ENCODE measurements at places on chromosomes 13 and 19.

- DNase-seq = no peak
Measured at GRCh38 chr13:69551193-69551592, 556.4 kb upstream of the ATXN8OS start.

- DNase-seq = no peak
Measured at GRCh38 chr19:30710721-30711120, 338.5 kb downstream of the ZNF536 start.

GRCh38 chr19:3712663-3713611 is 4.8 kb downstream of the TJP3 start:
- no peak for DNase-seq

DNA sequence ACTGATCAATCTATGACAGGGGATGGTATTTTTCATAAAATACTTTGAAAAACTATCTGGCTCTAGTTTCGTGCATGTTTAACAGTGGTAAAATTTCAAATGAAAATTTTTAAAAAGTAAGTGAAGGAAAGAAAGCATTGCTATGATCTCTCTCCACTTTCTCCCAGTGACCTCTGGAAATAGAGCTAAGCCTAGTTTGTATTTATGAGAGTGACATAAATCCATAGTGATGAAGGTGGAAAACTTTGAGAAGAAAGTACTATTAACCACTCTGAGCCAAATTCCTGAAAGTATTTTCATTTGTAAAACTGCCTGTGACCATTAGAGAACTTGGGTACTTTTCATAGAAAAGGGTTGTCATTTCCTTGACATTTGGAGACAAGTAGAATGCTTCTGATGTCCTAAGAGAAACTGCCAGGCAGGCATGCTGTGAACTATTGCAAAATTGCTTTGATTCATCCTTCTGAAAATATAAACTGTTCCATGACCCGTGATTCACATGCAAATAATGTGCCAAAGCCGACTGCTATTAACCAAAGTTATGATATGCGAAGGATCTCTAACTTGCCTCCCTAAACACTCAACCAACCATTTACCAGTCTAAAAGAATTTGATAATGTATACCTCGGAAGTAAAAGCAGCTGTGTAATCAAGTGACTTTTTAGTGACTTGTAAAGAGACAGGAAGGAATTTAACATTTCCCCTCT is 133.2 kb downstream of the VWA8 start:
- DNase-seq = no peak

- no peak for DNase-seq
Measured at GRCh38 chr13:96963786-96964475, 30.3 kb downstream of the OXGR1 start.

DNA sequence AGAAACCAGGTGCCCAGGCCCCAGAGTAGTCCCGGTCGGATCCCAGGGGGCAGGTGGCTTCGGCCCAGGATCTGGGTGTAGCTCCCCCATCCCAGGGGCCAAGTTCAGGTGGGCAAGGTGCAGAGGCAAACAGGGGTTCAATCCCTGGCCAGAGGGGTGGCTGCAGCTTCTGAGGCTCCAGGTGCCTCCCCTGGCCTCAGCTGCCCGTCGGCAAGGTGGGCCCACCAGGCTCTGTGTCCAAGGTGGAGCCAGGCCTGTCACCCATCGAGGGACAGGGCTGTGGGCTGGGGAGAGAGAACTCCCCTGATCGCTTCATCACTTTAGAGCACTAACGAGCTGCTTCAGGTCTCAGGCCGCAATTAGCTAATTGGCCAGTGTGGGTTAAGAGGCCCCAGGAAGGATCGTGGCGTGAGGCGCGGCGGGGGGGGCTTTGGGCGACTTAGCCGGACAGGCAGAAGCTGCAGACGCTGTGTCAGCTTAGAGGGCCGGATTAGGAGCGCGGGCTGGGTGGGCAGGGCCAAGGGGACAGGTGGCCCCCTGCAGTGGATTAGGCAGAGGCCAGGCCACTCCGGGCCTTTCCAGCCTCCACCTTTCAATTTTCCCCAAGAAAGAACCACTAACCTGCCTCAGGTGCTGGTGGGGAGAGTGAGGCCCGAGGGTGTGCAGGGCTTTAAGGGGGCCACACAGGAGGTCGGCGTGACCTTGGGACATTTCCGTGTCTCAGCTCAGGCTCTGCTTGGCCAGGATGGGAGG is 2.8 kb upstream of the RAX2 start:
- no peak for DNase-seq

GRCh38 chr19:44960906-44961728 is 5.9 kb downstream of the CLPTM1 start:
- DNase-seq = no peak

GRCh38 chr19:35363711-35364425 is 5.6 kb downstream of the FFAR3 start:
- no peak for DNase-seq

DNA sequence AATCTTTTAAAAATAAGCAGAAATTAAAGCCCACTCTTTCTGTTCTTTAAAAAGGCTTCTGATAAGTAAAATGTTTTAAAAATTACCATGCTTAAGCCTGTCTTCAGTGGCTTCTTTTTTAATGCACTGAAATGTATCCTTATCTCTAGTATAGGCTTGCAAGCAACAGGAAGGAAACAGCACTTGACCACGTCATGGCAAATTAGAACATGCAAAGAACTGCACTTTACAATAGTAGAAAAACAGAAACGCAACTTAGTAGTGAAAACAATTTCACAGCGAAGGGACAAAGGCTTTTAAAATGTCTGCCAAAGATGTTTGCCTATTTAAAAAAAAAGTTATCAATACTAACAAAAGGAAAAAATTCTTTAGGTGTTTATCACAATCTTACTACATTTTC is 36.3 kb downstream of the ELF1 start:
- DNase-seq = no peak

DNA sequence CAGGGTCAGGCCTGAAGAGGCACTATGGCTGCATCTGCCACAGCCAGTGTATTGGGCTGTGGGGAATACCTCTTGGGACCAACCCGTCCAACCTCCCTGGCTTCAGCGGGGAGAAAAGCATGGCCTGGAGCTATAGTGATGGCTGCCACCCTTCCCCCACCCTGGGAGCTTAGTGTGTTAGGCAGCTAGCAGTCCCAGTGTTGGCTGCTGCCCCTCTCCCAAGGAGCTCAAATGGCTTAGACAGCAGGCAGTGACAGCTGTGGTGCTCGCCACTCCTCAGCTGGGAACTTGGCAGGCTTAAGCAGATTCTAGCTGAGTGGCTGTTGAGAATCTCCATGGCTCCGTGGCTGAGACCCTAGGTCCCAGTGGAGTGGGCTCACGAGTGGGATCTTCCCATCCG is 19.7 kb downstream of the ACOD1 start:
- no peak for DNase-seq

DNA sequence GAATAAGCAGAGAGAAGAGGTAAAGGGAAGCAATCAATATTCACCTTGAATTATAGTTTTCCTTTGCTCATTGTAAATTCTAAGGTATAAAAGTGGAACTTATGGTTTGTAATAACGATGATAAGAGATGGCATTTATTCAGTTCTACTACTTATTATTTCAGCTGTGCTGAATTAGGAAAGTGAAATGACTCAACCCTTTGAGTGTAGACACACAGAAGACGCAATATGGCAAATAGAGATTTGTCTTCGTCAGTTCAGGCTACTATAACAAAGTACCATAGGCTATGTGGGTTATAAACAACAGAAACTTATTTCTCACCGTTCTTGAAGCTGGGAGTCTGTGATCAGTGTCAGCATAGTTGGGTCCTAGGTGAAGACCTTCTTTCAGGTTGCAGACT is 713.0 kb upstream of the PCDH9 start:
- DNase-seq = no peak

DNA sequence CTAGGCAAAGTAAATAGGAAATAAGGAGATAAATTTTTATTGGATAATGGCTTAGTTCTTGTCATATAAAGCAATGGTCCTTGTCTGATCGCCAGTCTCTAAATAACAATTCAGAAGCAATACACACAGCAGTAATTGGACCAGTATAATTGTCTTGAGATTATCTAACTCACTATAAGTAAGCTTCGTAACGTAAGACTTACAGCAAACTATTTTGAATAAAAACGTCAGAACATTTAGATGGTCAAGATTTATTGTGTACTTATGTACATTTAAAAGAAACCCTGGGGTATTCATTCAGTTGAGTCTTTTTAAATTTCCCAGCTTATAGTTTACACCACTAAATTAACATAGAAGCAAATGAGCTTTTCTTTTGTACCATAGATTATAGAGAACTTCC is 20.2 kb upstream of the TRPC4 start:
- no peak for DNase-seq

DNA sequence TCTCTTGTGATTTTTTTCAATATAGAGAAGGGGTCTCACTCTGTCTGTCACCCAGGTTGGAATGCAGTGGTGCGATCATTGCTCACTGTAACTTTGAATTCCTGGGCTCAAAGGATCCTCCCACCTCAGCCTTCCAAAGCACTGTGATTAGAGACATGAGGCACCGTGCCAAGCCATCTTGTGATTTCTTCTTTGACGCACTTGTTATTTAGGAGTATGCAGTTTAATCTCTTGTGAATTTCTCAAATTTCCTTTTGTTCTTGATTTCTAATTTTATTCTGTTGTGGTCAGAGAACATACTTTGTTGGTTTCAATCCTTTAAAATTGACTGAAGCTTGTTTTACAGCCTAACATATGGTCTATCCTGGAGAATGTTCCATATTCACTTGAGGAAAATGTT is 14.5 kb downstream of the IPO5 start:
- no peak for DNase-seq

GRCh38 chr13:60463787-60464186 is 66.8 kb downstream of the TDRD3 start:
- DNase-seq = no peak

DNA sequence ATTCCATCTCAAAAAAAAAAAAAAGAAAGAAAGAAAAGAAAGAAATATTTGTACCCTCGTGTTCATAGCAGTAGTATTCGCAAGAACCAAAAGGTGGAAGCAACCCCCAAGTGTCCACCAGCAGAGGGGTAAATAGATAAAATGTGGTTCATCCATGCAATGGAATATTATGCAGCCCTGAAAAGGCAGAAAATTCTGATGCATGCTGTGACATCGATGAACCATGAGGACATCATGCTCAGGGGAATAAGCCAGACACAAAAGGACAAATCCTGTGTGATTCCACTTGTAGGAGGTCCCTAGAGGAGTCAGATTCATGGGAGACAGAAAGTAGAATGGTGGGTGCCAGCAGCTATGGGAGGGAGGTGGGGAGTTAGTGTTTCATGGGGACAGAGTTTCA is 6.4 kb upstream of the LRRC8E start:
- DNase-seq = no peak

DNA sequence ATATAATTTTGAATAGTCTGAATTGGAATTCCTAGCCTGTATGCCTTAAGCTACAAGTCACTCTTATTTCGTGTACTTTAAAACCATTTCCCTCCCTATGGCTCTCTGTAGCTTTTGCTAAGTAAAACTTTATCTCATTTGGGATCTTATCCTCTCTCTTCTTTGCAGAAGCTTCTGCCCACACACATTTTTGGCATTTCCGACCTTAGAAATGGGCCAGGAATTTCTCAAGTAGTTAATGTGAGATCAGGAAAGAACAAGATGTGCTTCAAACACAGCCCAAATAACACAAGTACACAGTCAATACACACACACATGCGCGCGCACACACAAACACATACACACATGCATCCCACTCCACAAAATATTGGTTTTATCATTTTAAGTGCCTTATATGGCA is 931.0 kb upstream of the MIR17HG start:
- DNase-seq = no peak

DNA sequence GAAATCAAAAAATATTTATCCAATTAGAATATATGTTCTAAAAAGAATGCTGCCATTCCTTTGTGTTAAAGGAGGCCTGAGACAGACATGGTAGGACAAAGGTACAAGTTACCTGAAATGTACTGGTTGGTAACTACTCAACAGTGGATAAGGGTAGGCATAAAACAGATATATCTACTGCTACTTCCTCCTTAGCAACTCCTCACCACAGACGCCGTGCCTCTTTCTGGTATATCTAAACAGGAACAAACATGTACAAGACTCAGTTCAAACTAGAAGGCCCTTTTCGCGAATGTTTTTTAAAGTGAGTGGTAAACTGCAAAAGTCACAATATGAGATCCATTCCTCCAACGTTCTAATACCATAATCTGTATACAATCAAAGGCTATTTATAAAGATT is 86.9 kb downstream of the TBC1D4 start:
- no peak for DNase-seq

- DNase-seq = no peak
Measured at GRCh38 chr13:91053318-91054065, 294.0 kb upstream of the MIR17HG start.

- DNase-seq = no peak
Measured at GRCh38 chr13:70415136-70415535, 306.9 kb upstream of the KLHL1 start.

Measured in NCI-H1436 treated with DMSO at 0.1 percent for 48 hours (cell line).